ENCODE measurements at places on chromosomes 2 and 18.

- DNase-seq, result no peak
Observed at GRCh38 chr2:8452296-8452695, 229.6 kb upstream of the ID2 start.

GRCh38 chr2:83054751-83055150 lies 1404.3 kb downstream of the SUCLG1 start:
- no peak for DNase-seq

- no peak for DNase-seq
Observed at GRCh38 chr2:198114064-198114463, 309.7 kb downstream of the PLCL1 start.

- no peak for DNase-seq
Observed at GRCh38 chr2:55106148-55106547, 55.9 kb upstream of the RTN4 start.
